Effector CD4-positive, alpha-beta T cell (primary cell): ENCODE measurements at places on chromosomes 6 and 20.
A peak's percentile ranks its signal among the peaks of the same experiment; 100 is the strongest.

GRCh38 chr20:64146301-64146935, 17.8 kb upstream of the MYT1 start:
- no peak for DNase-seq

DNA sequence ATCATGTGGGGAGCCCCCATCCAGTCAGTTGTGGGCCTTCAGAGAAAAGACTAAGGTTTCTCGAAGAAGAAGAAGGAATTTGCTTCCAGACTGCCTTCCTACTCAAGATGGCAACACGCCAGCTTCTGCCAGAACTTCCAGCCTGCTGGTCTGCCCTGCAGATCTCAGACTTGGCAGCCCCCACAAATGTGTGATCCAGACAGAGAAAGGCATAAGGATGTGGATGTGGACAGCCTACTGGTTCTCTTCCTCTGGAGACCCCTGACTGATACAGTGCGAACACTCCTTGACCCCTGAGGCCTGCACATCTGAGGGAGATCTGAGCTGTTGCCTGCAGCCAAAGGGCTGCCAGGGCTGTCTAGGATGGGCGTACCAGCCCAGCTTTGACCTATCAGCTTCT, 8.6 kb downstream of the GABRR1 start:
- DNase-seq, result no peak

DNA sequence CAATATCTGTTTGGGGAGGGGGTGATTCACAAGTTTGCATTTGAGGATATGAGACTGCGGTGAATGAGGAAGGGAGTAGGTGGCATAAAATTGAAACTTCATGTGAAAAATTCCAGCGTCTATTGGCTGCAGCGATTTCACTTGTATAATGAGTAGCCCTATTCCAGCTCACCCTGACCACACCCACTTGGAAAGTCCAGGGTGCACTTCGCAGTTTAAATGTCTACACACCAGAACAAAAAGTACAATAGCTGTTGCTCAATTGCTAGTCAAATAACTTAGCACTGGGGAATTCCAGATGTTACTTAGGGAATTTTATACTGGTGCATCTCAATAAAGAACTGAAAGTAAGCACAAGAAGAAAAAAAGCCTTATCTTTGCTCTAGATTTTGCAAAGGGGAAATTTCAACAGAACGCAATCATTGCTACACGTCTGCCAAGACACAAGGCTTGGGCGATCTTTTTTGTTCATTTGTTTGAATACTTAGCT, 6.3 kb downstream of the TNFAIP3 start:
- peak; percentile 43 for DNase-seq

GRCh38 chr20:47352332-47353238, 3.9 kb downstream of the ZMYND8 start:
- DNase-seq, result no peak

- peak; percentile 23 for DNase-seq
Observed at GRCh38 chr6:146770965-146771735, 172.4 kb downstream of the ADGB start.

- DNase-seq, result no peak
Observed at GRCh38 chr6:84329516-84329915, 102.1 kb upstream of the CEP162 start.

- DNase-seq, result no peak
Observed at GRCh38 chr6:81735756-81736380, 16.6 kb downstream of the TENT5A start.

DNA sequence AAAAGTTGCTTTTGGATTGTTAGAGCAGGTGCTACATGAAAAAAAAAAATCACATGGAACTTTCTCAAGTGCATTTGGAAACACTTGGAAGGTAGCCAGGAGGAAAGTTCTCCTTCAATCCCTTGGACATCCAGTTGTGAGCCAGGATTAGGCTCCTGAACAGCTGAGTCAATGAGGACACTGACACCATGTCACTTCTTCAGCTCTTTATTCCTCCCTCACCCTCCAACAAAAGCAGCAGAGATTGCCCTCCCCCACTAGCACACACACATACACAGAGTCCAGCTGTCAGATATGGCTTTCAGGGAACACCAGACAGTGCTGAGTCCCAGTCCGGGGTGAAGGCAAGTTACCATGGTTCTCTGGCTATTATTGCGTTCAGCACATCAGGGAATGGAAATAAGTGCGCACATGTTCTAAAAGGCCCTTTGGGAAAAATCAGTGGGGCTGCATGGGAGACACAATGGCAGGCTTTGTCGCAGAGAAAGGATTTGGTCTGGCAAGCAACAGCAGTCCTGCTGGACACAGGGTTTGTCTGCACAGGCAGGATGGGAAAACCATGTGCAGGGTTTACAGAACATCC, 124.7 kb upstream of the MARCKS start:
- no peak for DNase-seq

DNA sequence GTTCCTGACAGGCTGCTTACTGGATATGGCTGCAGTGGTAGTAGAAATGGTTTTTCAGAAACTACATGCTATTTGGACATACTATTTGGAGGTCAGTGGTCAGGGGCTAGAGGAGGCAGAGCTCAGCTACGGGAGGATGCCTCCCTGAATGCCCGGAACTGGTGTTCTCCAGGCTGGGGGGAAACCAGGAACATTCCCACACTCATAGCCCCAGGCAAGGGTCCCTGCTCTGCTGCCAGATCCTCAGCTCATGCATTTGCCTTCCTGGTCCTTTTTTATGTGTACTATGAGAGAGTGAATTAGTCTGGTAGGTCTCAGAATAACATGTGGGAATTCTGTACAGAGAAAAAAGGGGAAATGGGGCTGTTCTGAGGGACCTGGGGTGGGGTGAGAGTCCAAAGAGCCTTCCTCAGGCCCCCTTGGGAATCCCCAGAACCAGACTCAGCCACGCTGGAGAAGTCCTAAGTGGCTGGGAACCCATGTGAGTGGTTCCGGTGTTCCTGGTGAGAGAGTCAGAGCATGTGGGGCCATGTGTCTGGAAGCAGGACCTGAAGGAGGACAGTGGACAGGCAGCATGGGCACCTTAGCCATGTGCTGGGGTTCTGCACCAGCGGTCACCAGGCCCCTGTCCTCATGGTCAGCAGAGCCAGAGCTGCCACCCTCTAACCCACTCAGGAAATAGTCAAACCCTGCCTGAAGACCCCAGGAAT, 58.0 kb upstream of the MYL9 start:
- DNase-seq, result no peak

GRCh38 chr6:157486572-157486971, 105.6 kb downstream of the ZDHHC14 start:
- no peak for DNase-seq
